ENCODE measurements at places on chromosomes 11 and 22. TPM values are rescaled to one million over a fixed set of nuclear protein-coding genes. Genes with fewer than 3 reads are reported as not detected.

- DNase-seq: no peak
These were observed 1.1 kb downstream of the EXT2 start for GRCh38 chr11:44096360-44097185.

- DNase-seq: no peak
These were observed 8.7 kb upstream of the CARD18 start for GRCh38 chr11:105148241-105148640.

DNA sequence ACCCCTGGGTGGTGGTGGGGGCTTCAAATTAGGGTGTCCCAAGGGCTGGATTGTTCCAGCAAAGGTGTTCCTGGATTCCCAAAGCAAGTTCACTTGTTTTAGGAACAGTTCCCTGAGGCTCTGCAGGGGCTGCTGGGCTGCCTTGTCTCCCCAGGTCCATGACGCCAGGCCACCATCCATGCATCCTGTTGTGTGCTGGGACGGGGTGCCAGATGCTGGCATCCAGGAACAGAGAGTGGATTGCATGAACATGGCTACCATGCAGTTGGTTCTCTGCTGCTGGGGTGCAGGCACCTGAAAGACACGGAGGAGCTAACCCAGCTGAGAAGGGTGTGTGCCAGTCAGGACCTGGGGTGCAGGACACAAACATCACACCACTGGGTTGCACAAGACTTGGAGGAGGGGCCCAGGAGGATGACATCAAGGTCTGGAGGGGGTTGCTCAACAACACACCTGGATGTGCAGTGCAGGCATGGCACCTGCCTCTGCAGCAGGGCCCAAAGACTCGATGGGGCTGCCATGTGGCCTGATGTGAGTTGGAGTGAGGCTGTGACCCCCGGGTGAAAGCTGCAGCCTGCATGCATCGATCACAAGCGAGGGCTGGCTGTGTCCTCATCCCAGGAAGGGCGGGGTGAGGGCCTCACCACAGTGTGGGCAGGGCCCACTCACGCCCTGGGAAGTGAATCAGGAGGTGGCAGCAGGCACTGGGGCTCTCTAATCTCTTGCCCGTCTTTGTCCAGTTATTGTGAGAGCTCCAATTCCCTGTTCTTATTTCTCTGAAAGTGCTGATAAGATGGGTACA, 74.0 kb upstream of the CLDN5 start:
- no peak for DNase-seq

DNA sequence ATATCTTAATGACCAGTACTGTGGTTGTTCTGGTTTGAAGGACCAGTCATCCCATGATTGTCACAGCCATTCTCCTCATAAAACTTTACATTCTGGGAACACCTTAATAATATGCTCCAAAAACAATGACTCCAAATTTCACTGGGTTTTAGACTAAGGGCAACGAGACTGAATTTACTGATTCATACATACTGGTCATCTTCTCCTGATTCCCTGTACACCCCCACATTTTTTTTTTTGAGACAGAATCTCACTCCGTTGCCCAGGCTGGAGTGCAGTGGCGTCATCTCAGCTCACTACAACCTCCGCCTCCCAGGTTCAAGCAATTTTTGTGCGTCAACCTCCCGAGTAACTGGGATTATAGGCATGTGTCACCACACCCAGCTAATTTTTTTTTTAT, 78.9 kb downstream of the GAB2 start:
- no peak for DNase-seq

DNA sequence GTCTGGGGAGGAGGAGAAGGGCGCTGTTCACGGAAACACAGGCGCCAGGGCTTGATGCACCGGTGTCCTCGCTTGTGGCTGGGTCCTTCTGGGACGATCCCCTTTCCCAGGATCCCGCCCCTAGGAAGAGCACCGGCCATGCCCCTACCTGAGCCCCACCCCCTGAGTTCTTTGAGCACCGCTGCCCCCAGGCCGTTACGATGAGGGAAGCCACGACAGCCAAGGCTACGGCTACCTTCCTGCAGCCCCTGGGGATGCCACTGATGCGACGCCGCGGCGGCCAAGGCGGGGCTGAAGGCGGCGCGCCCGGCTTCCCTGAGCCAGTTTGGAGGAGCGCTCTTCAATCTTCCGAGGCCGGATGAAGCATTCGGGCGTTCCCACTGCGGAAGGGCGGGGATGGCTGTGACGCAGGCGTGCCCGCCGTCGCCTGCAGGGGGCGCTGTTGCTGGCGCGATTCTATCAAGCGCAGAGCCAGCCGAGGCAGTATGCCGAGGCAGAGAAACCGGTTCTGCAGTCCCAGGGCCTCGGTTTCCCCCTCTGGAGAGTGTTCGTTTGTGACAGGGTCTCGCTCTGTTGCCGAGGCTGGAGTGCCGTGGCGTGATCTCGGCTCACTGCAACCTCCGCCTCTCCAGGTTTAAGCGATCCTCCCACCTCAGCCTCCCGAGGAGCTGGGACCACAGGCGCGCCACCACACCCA, 9.7 kb upstream of the NEFH start:
- DNase-seq: peak; percentile 84

- no peak for DNase-seq
These were observed 2.5 kb downstream of the LARGE2 start for GRCh38 chr11:45924927-45925326.

- DNase-seq: no peak
These were observed 197.0 kb downstream of the PGR start for GRCh38 chr11:100932474-100933100.

- no peak for DNase-seq
These were observed 58.2 kb downstream of the OR10A6 start for GRCh38 chr11:7872890-7873289.

GRCh38 chr11:34860518-34860917, 55.7 kb downstream of the APIP start:
- no peak for DNase-seq

GRCh38 chr11:113397212-113397611, 9.6 kb downstream of the ANKK1 start:
- DNase-seq: no peak

DNA sequence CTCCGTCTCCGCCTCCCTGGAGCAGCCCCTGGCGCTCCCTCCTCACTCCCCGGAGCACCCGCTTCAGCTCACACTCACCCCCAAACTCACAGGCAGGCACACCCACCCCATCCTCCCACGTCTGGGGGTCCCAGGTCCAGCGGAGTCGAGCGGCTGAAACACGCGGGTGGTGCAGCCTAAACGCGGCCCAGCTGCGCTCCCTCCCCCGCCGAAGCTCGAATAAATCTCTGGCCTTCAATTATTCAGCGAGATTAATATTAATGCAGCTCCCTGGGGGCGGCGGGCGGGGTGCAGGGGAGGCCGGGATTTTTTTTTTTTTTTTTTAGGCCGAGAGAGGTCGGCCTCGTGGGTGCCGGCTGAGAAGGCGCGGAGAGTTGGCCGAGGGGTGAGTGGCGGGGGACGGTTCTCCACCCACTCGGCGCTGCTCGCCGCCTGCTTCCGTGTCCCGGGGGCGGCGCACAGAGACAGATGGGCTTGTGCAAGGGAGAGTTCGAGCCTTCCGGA, 524 bp upstream of the SLC1A2 start:
- no peak for DNase-seq

DNA sequence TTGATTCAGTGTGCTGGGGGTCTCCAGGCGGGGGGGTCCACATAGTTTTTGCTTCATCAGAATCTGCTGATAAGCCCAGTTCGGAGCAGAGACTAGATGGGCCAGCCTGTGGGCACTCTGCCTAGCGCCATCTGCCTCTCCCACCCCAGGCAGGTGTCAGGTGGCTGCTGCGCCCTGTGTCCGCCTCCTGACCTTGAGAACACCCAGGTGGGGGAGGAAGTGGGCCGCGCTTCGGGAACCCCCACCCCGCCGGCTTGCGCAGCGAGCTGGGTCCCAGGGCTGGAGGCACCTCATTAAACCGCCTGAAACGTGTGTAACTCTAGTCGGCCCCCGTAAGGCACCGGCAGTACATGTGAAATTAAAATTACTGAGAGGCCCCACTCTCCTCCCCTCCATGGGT, 113.6 kb downstream of the KCNQ1 start:
- no peak for DNase-seq

GRCh38 chr11:129418039-129418438, 42.4 kb downstream of the BARX2 start:
- no peak for DNase-seq

DNA sequence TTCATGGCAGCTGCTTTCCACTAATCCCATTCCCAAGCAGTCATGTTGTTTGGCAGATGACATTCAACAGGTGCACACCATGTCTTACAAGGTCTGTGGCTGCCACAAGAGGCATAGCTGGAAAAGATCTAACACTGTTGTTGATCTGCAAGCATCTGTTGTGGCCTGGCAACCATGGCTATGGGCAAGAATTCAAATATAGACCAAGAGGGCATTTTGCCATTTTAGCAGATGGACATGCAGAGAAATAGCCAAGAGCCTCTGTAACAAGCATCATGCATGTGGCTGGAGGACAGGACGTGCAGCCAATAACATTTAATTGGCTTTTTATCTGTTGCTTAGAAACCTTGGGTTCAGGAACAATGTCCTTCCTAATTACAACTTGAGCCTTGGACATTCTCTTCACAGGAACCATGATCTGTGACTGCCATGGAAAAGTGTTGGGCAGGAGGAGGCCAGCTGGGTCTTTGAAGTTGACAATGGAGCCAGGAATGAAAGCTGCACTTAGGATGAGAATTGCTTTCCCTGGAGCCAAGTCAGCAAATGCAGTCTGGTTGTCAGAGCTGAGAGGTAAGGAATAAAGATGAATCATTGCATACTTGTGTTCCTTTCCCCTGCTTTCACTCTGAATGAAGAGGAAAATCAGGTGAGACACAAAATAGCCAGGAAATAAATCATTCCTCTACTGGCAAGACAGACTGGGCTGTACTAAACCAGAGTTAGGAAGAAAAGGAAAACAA, 113.6 kb upstream of the ANO5 start:
- no peak for DNase-seq

- no peak for DNase-seq
These were observed 4.7 kb downstream of the RIBC2 start for GRCh38 chr22:45418056-45418769.

GRCh38 chr11:6249770-6250555, 9.7 kb upstream of the CCKBR start:
- DNase-seq: no peak

DNA sequence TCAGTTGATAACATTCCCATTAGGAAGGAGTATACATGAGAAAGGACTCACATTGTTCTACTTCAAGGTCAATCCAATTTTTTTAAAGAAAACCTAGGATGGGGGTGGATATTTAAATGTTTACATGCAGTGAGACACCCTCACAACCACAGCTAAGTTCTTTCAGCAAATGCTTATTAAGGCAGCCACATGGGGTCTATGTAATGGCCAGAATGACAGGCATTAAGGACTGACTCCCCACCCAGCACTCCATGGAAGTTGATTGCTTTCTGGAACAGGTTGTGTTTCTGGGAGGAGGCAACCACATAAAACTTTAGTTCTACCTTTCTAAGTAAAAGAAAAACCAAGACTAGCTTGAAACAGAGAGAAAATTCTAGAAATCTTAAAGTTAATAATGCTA, 662.0 kb upstream of the CCDC90B start:
- DNase-seq: no peak

DNA sequence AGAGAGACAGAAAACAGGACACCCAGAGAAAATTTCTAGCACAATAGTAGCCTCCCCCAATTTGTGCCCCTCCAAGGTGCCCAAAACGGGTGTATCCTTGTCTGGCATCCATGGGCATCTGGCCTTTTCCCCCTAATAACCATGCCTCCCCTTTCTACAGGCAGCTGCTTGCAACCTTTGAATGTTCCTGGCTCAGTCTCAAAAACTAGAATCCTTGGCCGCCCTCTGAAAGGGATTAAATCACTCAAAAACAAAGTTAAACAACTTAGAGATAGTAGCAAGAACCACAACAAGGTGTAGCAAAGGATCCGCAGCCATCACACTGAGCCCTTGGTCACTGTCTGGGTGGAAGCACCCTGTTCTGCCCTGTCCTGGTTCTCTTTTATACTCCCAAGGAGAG, 105.6 kb downstream of the MN1 start:
- DNase-seq: no peak

The SHISAL1 gene
- not detected for total RNA-seq

The GAS2 gene
- 3.1 TPM for total RNA-seq

The TBX1 gene
- total RNA-seq: not detected

The PRG3 gene
- total RNA-seq: not detected

The C22orf42 gene
- not detected for total RNA-seq

The ALDH3B1 gene
- total RNA-seq: 1.1 TPM

The GRK3 gene
- total RNA-seq: 3.2 TPM

The RIBC2 gene
- 1.6 TPM for total RNA-seq

The YAP1 gene
- total RNA-seq: 0.20 TPM

The CHRM1 gene
- not detected for total RNA-seq
